T47D (cell line): ENCODE measurements at places on chromosomes 3 and 15.
A peak's percentile ranks its signal among the peaks of the same experiment; 100 is the strongest.

- peak; percentile 44 for DNase-seq
Observed at GRCh38 chr15:67803299-67803698, 22.0 kb upstream of the SKOR1 start.

GRCh38 chr15:101451266-101451799, 38.2 kb downstream of the PCSK6 start:
- DNase-seq = no peak

GRCh38 chr3:43017593-43018195, 38.6 kb downstream of the GASK1A start:
- no peak for DNase-seq

DNA sequence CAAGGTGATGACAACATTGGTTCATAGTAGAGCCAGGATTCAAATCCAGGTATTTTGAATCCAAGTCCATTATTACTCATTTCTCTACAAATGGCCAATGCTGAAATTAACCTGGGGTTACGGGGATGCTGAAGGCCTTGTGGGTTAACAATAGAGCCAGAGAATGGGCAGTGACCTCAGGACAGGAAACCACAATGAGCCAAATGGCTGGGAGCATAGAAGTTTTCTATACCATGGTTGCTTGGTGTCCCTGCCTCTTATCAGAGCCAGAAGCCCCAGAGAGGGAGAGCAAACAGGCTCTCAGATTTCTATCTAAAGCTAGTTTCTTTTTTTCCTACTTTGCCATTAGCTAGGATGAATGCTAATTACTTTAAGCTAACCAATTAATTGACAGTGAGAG, 82.3 kb downstream of the TNIK start:
- DNase-seq = no peak

- no peak for DNase-seq
Observed at GRCh38 chr15:57385923-57386390, 9.7 kb downstream of the CGNL1 start.

- no peak for DNase-seq
Observed at GRCh38 chr3:149382518-149382917, 5.1 kb upstream of the TM4SF1 start.

GRCh38 chr3:57043518-57043917, 16.9 kb upstream of the SPATA12 start:
- DNase-seq = no peak

- no peak for DNase-seq
Observed at GRCh38 chr3:147447224-147447623, 38.1 kb downstream of the ZIC1 start.

DNA sequence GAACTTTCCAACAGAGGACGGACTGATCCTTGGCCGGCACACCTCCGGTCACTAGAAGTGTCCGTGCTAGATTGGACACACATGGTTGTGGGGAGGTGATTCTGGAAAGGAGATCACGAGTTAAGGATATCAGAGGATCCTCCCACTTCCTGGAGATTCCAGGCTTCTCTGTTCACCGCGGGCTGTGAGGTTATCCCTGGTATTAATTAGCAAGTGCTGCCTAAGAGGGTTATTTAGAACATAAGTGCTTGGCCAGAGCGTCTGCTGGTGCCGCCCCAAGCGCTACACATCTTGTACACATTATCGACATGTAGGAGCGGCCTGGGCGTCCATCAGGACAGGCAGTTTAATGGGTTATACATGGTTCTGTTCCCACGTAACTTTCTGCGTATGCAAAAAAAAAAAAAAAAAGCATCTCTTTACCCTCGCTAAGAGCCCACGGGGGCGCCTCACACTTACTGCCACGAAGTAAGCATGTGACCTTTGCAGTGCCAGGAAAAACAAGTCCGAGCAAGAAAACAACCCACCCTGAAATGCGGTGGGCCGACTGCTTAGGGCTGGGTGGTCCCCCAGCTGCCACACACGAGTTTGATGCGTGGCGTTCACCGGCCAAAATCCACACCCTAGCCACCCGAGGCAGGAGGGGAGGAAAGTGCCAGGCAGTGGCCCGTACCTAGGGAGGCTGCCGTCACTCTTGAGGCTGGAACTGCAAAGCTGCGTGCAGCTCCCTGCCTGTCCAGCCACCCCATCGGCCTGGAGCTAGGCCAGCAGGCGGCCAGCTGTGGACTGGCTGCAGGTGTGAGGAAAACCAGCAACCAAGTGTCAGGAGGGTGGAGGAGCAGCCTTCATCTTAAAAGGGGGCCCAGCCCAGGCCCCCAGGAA, 78.0 kb downstream of the CPN2 start:
- DNase-seq = no peak

DNA sequence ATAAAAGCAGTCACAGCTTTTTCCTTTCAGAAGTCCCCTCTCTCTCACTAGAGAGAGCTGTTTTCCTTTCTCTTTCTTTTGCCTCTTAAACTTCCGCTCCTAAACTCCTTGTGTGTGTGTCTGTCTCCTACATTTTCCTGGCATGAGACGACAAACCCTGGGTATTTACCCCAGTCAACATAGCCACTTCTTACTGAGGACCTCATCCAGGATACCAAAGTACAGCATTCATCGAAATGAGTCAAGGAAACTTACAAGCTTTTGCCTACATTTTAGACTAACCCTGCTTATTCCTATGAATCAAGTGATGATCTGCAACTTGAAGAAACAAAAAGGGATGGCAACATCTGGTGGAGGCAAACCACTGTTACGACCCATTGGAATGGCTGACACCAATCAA, 16.7 kb downstream of the PATL2 start:
- no peak for DNase-seq

DNA sequence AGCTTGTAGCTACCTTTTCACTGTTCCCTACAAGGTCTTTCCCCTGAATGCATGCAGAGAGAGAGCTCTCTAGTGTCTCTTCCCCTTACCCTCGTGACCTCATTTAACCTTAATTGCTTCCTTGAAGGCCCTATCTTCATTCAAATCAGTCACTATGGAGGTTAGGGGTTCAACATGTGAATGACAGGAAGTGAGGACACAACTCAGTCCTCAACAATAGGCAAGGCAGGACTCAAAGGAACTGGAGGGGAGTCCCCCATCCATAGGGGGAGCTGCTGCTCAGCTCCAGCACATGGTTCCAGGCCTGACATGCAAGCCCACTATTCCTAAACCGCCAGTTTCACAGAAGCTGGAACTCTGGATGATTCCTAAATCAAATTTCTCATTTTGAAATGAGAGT, 33.8 kb upstream of the GYG1 start:
- peak; percentile 50 for DNase-seq

GRCh38 chr15:62940755-62941361, 101.7 kb upstream of the TPM1 start:
- DNase-seq = no peak

GRCh38 chr3:167918008-167918596, 177.6 kb downstream of the GOLIM4 start:
- no peak for DNase-seq

DNA sequence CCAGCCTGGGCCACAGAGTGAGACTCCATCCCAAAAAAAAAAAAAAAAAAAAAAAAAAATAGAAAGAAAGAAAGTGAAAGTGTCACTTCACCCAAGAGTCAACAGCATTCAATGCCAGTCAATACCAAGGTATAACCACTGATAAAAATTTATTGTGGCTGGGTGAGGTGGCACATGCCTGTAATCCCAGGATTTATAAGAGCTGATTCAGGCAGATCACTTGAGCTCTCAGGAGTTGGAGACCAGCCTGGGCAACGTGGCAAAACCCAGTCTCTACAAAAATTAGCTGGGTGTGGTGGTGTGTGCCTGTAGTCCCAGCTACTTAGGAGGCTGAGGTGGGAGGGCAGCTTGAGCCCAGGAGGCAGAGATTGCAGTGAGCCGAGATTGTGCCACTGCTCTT, 46.5 kb upstream of the PIK3CB start:
- no peak for DNase-seq

DNA sequence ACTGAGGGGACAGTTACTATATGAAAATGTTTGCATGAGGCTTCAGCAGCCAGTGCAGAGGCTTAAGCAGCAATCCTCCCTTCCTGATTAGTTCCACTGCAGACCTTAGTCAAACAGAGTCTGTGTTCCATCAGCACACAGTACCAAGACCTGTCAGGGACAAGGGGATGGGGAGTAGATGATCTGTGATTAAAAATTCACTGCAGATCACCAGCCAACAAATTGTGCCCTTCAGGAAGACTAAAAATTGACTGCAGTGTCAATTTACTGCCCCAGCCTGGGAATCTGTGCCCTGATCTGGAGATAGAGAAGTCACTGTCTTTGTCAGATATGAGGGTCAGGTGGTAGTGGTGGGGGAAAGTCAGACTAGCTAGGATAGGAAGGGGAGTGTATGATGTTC, 13.8 kb upstream of the NMNAT3 start:
- no peak for DNase-seq

- no peak for DNase-seq
Observed at GRCh38 chr3:144362126-144362525, 390.5 kb downstream of the DIPK2A start.

DNA sequence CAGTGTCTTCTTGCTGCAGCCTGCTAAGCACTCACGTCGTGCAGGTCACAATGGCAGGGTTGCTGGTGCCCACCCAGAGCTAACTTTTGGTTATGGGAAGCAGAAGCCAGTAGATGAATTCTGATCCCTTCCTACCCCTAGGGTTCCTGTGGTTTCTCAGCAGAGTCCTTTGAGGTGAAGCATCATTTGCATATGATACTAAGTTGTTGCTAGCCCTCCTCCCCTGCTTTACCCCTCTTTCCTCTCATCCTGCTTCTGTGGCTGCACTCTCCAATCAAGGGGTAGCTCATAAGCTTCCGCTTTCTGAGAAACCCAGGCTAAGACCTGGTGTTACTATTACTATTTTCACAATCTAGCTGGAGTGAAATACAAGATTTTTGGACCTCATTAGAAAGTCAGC, 22.1 kb upstream of the HEG1 start:
- DNase-seq = no peak

GRCh38 chr3:164723396-164723795, 354.9 kb downstream of the SI start:
- no peak for DNase-seq

- no peak for DNase-seq
Observed at GRCh38 chr15:65834603-65835282, 34.5 kb upstream of the RAB11A start.

- no peak for DNase-seq
Observed at GRCh38 chr15:50968353-50968752, 59.9 kb downstream of the AP4E1 start.

- DNase-seq = peak; percentile 26
Observed at GRCh38 chr3:132038198-132038825, 3.5 kb upstream of the CPNE4 start.

DNA sequence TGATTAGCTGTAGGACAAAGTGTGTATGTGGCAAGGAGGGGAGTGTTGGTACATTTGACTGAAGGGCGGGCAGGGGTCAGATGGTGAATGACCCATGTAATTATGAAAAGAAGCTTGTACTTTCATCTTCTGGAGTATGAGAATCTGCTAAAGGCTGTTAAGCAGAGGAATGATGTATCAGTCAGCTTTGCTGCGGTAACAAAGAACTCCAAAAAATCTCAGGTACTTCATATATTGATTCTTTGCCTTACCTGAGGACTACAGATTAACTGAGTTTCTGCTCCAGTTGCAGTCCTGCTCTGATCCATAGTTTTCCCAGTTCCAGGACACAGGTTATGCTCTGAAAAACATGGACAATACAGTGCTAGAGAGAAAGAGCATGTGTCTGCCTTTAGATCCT, 115.1 kb downstream of the NEK11 start:
- DNase-seq = no peak

GRCh38 chr3:152295806-152296205, 27.1 kb downstream of the MBNL1 start:
- DNase-seq = no peak

GRCh38 chr15:39581793-39582285, 960 bp downstream of the THBS1 start:
- DNase-seq = peak; percentile 88

DNA sequence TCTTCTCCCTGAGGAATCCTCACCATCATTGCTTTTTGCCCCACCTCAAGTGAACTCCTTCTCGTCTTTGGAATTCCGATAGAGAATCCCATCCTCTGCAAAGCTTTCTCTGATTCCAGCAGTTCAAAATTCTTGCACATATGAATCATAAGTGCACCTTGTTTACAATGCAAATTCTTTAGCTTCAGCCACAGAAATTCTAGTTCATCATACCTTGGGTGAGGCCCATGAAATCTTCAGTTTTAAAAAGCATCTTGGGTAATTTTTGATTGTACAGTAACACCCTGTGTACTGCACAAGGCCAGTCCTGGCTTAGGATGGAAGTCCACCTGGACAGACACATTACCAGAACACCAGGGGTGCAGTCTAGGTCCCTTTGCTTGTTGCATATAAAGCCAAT, 30.8 kb downstream of the MDFIC2 start:
- no peak for DNase-seq

GRCh38 chr3:170425491-170426239, 7.0 kb downstream of the CLDN11 start:
- DNase-seq = no peak

GRCh38 chr3:194736277-194736895, 50.7 kb downstream of the FAM43A start:
- no peak for DNase-seq

- DNase-seq = no peak
Observed at GRCh38 chr3:125145751-125146475, 66.6 kb downstream of the SLC12A8 start.

- DNase-seq = no peak
Observed at GRCh38 chr15:73748730-73749129, 4.4 kb downstream of the INSYN1 start.

- no peak for DNase-seq
Observed at GRCh38 chr3:23776352-23776891, 29.3 kb upstream of the UBE2E1 start.

- no peak for DNase-seq
Observed at GRCh38 chr3:11530153-11530721, 113.5 kb downstream of the VGLL4 start.

- DNase-seq = no peak
Observed at GRCh38 chr3:43857361-43858293, 166.9 kb downstream of the ABHD5 start.

DNA sequence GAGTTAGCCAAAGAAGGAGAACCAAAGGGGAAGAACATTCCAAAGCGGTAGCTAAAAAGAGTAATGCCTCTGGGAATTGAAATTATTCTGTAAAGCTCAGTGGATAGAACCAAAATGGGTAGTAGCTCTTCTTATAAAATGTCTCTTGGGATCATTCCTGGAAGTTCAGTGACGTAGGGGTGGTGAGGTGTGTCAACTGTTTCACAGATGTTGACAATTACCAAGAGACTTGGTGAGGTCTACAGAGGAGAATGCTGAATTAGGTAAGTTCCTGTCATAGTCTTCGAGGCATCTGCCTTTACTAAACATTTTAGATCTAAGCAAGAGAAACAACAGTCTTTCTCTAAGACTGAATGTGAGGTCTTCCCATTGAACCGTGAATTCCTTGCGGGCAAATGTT, 67.8 kb downstream of the TPRG1 start:
- DNase-seq = no peak
